ENCODE measurements at places on chromosomes 16 and 17.

- no peak for DNase-seq
Measured at GRCh38 chr16:15502041-15502725, 67.8 kb downstream of the BMERB1 start.

GRCh38 chr17:83041305-83041704 lies 38.1 kb upstream of the METRNL start:
- DNase-seq, result no peak

DNA sequence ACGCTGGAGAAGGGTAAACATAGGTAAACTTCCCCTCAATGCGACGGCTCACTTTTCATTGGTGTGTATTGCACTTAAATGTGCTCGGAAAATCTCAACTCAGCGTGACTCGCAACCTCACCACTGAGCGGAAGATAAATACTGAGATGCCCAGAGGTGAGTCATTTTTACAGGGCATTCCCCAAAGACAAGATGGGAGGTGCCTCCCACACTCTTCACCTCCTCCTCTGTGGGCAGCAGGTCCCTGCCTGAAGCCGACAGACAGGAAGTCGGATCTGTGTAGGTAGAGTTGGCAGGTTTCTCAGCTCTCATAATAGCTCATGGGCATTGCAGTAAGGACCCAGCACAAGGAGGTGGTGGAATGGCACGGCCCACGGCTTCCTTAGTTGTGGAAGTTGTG lies 274.6 kb upstream of the HSBP1 start:
- DNase-seq, result no peak

- no peak for DNase-seq
Measured at GRCh38 chr16:86523166-86523740, 12.9 kb downstream of the FOXF1 start.

- DNase-seq, result no peak
Measured at GRCh38 chr17:76691379-76692191, 19.2 kb downstream of the MXRA7 start.

DNA sequence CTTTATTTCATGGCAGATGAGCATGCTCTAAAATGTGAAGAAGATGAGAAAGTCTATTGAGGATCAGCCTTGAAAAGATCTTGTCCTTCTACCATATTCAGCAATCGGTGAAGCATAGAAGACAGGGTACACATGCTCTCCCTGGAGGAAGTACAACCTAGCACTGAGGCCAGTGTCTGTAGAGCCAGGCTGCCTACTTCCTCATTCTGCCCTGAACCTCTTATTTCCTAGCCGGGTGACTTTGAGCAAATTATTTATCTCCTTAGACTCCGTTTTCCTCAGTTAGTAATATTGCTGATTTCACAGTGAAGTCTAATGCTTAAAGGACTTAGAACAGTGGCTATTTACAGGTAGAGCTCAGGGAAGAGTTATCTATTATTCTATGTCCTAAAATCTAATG lies 58.4 kb downstream of the TMEM100 start:
- DNase-seq, result no peak

DNA sequence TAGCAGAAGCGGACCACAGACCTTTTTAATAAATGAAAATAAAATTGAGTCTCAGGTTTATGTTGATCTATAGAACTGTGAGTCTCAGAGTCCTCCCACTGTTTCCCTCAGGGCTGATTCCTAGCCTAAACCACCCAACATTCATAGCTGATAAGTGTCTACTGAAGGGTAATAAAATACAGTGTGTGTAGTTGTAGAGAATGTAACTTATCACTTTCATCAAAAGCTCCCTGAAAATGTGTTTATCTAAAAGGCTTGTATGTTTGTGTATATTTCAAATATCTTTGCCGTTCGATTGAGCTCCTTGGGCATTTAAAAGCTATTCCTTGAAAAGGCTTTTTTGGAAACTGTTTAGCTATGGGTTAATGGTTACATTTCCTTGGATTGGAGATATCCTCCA lies 740.3 kb upstream of the SOX9 start:
- DNase-seq, result no peak

DNA sequence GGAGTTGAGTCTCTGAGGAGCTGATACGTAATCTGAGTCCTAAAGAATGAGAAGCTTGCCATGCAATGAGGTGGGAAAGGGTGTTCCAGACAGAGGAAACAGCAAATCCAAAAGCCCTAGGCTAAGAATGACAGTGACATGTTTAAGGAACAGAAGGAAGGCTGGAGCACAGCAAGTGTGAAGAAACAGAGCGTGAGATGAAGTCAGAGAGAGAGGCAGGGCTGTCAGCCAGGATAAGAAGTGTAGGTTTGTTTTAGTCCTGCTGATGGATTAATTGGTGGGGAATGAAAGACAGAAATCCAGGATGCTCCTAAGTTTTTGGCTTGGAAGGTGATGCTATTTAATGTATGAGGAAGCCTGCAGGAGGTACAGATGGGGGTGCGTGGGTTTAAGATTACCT lies 14.5 kb downstream of the MMP28 start:
- no peak for DNase-seq

DNA sequence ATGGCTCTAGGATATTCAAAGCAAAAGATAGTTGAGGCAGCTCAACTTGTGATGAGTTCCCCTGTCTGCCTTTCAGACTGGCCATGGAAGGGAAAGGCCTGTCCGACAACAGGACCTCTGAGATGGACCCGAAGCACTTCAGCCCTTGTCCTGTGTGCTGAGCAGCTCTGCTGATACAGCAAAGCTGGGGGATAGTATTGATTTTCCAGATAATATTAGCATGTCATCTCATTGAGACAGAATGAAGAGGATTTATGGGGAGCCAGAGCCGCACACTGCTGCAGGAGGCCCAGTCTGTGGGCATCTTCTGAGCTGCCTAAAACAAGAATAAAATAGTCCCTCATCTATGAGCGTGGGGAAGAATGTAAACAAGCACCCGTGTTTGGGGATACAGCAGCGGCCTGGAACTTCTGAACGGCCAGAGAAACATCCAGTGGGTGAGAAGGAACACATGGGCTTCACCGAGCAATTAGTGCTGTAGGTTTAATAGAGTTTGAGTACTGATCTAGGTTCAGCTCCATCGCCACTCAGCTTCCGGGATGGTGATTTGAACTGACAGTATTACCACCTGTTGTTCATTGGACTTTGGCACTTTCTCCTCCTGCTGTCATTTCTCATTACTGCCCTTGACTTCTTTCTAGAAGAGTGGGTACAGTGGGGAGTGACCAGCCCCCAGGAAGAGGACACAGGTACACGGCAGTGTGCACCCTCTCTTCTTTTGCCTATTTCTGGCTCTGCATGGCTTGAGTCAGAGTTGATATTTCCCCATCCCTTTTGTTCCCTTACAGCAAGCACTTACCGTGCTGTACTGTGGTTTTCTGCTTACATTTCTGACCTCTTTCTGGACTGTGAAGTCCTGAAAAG lies 96.5 kb upstream of the TBX2 start:
- no peak for DNase-seq

DNA sequence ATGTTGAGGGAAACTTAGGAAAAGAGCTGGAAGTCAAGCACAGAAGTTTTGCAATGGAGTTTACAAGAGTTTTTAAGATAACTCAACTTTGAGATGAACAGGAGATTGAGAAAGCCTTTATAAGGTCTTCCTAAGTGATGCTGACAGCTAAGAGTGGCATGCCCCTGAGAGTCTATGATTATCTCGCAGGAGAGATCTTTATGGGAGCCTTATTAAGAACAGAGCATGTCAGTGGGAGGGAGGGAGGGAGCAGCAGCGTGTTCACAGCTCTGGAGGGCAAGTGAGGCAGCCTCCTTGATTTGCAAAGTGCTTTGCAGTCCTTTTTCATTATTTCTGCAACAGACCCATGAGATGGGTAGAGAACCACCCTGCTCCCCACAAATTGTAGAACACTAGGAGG lies 30.7 kb downstream of the GNAO1 start:
- no peak for DNase-seq

DNA sequence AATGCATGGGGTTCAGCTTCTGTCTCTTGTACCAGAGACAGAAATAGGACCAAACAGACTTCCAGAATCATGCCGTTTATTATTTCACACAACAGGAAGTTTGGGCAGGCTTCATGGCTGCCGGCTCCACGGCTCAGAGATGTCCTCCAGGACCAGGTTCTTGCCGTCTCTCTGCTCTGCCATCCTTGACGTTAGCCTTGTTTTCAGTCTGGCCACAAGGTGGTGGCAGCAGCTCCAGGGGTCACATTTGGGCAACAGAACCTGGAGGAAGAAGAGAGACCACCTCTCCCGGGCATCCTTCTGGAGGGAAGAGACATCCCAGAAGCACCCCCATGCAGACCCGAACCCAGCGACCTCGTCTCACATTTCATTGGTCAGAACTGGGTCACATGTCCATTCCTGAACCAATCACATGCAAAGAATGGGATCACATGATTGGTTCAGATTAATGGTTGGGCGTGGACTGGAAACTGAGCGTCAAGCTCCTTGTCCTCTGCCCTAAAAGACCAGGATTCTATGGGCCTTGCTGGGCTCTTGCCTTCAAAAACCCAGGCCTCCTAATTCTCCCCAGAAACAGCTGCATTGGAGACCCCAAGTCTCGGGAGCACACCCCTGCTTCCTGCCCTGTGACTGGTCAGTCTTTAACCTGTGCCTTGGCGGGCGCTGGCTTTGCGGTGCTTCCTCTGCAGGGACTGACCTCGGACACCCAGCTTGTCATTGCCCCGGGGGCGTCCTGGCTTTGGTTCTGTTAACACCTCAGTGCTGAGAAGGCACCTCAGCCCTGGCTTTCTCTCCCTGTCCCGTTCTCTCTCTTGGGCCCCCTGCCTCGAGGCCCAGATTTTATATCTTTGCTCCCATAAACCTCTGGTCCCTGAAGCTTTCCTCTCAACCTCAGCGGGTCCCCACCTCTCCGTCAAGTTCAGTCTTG lies 63.3 kb downstream of the IRF8 start:
- no peak for DNase-seq

- DNase-seq, result no peak
Measured at GRCh38 chr17:63387656-63388340, 58.3 kb downstream of the CYB561 start.

- DNase-seq, result no peak
Measured at GRCh38 chr16:28192806-28193529, 18.8 kb downstream of the XPO6 start.

DNA sequence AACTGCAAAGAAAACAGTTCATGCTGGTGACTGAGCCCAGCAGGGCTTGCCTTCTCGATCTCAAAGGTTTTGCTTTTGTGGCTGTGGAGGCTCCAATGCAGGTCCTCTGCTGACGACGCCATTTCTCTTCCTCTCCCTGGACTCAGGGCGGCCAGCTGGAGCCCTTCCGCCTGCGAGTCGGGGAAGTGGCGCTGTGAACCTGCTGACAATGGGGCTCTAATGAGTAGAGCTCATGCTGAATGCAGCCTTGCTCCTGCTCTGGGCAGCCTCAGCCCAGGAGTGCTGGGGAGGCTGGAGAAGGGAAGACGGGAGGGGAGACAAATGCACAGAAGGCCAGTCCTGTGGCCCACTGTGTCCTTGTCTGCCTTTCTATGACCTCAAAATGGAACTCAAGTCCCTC lies 43.8 kb downstream of the VAC14 start:
- no peak for DNase-seq

DNA sequence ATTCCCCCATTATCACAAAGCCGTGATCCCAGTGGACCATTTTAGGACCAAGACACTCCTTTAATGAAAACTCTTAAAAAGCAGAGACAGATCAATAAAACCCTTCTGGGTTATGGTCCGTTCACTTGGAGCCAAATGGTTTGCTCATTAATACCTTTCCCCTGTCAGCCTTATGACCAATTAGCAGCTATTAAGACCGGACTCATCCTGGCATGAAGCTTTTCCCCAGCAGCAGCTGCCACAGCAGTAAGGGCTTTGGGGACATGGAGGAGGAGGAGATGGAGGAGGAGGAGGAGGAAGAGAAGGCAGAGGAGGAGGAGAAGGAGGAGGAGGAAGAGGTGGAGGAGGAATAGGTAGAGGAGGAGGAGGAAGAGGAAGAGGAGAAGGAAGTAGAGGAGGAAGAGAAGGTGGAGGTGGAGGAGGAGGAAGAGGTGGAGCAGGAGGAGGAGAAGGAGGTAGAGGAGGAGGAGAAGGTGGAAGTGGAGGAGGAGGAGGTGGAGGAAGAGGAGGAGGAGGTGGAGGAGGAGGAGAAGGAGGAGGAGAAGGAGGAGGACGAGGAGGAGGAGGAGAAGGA lies 50.1 kb upstream of the IRX3 start:
- DNase-seq, result no peak

- no peak for DNase-seq
Measured at GRCh38 chr17:6422654-6423241, 12.2 kb downstream of the AIPL1 start.

DNA sequence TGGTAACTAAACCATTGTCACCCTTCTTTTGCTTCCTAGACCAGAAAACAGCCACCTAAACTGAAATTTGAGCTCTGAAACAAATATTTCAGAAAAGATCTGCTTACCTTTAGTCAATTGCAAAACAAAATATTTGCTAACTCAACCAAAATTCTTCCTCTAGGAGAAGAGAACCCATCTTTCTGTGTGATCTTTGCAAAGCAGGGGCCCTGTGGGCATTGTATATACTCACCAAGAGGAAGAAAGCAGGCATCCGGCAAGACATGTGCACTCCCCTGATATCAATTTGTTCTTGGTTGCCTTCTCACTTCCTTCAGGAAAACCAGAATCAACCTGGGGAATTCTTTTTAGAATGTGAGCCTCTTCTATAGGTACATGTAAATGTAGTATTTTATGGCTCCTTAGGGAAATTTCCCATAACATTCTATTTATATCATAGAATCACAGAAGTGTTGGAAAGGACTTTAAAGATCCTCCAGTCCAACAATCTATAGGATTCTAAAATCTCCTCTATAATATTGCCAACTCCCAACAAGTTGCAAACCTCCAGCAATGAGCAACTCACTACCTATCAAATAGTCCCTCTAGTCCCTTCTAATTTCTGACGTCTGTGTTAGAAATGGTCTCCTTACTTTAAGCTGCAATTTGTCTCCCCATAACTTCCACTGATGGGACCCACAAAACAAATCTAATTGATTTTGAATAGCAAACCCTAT lies 966 bp downstream of the SLFN14 start:
- no peak for DNase-seq

- DNase-seq, result no peak
Measured at GRCh38 chr17:82783498-82783897, 31.6 kb downstream of the TBCD start.

- no peak for DNase-seq
Measured at GRCh38 chr16:49466881-49467280, 93.3 kb downstream of the C16orf78 start.

DNA sequence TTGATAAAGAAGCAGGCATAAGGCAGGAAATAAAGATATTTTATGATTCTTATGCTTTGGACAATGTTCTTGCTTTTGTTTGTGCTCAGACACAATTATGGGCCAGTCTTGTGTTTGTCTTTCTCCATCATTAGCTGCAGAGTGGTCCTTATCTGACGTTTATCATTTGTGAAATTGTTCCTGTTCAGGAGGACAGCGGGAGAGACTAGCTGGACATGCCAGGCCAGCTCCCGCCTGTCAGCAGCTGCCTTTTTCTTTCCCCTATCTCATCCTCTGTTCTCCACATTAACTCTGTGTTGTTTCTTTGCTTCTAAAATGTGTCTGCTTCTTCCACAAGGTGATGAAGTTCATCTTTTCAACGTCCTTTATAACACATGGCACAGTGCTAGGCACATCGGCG lies 333.5 kb downstream of the NPIPA8 start:
- DNase-seq, result no peak

GRCh38 chr16:67449336-67449735 lies 18.4 kb downstream of the HSD11B2 start:
- DNase-seq, result no peak

- DNase-seq, result peak; percentile 25
Measured at GRCh38 chr17:2337544-2338314, 428 bp downstream of the SGSM2 start.

GRCh38 chr17:2343421-2343820 lies 6.1 kb downstream of the SGSM2 start:
- no peak for DNase-seq

GRCh38 chr17:59110973-59111372 lies 4.3 kb upstream of the TRIM37 start:
- no peak for DNase-seq
